Fibroblast of skin of back (primary cell): ENCODE measurements at places on chromosomes 13 and 19.

DNA sequence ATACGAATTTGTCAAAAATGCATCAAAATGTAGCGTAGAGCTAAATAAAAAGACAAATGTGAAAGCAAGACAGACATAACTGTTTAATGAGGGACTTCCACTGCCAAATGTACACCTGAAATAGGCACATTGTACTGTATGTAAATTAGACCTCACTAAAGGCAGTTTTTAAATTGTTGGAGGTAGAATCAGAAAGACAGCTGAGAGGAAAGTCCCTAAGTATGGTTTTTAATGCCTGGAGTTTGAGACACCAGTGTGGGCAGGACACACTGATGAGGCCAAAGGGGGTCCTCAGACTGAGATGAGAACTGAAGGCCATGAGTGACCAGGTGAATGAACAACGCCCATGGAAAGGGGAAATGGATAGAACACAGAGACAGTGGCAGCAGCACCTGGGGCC is 22.9 kb downstream of the MED26 start:
- DNase-seq: no peak

DNA sequence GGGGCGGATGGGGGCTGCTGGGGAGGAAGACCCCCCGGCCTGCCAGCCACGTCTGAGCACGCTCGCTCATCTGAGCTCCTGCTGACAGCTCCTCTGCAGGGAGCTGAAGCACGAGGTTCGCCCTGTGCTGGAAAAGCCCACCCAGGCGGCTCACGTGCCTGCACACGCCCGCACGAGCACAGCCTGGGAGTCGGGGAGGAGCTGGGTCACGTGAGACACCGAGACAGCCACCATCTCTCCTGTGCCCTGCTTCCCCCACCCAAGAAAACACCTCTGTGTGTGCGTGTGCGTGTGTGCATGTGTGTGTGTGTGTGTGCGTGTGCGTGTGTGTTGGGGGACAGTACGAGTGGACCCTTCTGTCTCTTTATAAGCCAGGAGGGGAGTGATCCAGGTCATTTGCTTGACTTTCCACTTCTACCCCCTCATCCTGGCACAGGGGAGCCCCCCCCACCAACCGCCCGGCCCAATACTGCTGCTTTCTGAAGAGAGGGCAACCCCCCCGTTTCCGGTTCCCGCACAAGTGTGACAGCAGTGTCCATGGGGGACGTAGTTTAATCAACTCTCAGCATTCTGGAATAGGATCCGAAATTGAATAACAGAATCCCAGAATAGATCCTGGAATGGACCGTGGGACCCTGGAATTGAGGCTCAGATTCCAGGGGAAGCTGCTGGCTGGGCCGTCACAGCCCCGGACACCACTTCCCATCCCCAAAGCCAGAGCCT is 42.5 kb downstream of the CELF5 start:
- no peak for DNase-seq

DNA sequence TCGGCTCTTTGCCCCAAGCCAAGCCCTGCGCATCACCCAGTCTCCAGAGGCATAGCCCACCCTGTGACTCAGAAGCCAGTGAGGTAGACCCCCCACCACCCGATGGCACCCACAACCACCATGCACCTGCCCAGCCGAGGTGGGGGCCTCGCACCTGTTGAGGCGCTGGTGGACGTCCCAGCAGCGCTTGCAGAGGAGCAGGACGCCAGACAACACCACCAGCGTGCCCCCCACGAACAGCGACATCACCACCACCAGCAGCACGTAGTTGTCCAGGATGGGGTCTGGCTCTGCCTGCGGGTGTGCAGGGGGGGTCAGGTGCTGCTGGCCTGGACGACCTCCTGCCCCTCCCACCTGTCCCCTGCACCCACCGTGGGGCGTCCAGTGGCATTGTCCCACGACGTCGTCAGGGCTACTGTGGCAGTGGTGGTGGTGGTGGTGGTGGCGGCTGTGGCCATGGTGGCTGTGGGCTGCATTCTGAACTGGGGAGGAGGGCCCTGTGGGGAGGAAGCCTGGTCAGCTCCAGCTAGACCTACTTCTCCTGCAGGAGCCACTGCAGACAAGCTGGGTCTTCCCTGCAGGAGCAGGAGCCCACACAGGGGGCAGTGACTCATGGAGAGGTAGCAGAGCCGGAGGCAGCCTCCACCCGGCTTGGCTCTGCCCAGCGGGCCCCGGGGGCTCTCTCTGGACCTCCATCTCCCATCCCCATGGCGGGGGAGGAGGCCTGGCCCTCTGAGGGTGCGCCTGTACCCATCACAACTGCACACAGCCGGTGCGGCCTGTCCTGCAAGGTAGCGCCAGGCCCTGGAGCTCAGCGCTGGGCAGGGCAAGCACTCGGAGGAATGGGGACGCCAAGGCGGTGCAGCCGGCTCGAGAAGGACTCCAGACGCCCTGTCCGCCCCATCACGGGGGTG is 1.9 kb downstream of the CBARP start:
- peak; percentile 58 for DNase-seq

- no peak for DNase-seq
These were observed 111.1 kb downstream of the COL4A1 start for GRCh38 chr13:110195547-110196485.

- no peak for DNase-seq
These were observed 104.7 kb upstream of the MBNL2 start for GRCh38 chr13:97117388-97117910.

- DNase-seq: no peak
These were observed 170.6 kb downstream of the TEX29 start for GRCh38 chr13:111491021-111491420.

- DNase-seq: no peak
These were observed 6.8 kb upstream of the MRPS31 start for GRCh38 chr13:40777809-40778175.

DNA sequence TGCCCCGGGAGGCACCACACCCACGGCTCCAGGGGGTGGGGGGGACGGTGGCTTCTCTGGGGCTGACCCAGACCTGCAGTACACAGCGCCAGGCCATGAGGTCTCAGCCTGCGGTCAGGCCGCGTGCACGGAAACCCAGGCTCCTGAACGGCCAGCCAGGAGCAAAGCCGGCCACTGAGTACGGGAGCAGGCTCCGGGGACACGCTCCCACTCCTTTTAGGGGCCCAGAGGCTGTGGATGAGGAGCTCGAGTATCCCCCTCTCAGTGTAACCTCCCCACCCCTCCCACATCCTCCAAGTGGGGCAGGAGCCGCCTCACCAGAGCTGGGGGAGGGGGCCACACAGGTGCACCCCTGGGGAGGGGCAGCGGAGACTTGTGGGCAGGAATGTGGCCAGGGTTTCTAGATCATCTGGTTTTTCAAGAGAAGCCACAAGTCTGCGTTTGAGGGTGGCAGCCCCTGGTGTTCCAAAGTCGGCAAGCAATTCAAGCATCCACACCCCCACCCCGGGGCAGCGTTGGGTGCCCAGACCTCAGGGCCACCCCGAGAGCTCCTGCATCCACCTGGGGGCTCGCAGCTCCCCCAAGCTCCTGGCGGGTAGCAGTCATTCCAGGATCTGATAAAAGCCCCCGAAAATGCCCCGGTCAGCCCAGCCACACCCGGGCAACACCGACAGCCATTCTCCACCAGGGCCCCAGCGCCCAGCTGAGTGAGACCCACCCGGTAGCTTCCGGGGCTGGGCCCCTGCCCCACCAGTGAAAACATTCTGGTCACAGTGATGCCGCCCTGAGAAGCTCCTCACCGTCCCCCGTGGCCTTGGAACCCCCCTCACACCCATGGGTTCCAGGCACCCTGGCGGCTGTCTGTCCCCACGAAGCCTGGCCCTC is 6.1 kb downstream of the SBNO2 start:
- no peak for DNase-seq

DNA sequence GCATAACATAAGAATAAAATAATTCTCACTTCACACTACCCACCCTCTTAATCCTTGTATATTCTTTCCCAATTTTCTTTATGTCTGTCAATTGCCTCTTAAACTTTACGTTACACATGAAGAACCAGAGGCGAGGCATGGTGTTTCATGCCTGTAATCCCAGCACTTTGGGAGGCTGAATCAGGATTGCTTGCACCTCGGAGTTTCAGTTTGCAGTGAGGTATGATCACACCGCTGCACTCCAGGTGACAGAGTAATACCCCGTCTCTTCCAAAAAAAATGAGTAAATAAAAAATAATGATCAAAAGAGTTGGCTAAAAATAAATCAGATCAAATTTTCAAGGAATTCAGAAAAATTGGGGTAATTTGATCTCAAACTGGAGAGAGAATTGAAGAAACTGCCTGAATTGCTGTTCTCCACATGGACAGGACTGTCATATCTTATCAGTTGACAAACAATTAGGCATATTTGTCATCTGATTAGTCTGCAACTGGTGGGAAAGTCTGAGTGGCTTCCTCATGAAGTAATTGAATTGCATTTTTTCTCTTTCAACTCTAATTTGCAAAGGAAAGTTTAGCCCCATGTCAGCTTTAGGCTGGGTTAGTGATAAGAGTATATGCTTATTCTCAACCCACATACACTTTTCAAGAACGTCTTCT is 302.9 kb downstream of the ITGBL1 start:
- peak; percentile 11 for DNase-seq

- DNase-seq: no peak
These were observed 40.2 kb upstream of the TEX29 start for GRCh38 chr13:111280226-111280625.

GRCh38 chr13:99434258-99434788 is 66.9 kb upstream of the TM9SF2 start:
- DNase-seq: no peak

- DNase-seq: peak; percentile 78
These were observed 39.5 kb upstream of the TEX29 start for GRCh38 chr13:111280681-111281585.

- DNase-seq: peak; percentile 87
These were observed 29.4 kb upstream of the NDFIP2 start for GRCh38 chr13:79451500-79451962.

DNA sequence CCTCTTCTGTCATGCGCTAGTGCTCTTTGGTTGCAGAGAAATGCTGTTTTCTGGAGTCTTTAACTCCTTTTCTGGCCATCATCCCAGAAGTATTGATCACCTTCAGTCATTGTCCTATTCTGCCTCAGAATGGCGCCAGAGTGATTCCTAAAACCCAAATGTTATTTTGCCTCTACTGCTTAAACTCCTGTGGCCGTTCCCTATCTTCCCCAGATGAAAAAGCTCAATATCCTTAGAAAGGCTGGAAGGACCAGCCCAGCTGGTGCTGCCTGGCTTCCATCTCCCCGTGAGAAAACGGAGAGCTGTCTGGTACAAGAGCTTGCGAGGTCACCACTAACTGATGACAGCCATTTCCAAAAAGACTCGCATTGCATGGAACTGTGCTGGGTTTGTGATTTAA is 179.1 kb downstream of the RBM26 start:
- no peak for DNase-seq

DNA sequence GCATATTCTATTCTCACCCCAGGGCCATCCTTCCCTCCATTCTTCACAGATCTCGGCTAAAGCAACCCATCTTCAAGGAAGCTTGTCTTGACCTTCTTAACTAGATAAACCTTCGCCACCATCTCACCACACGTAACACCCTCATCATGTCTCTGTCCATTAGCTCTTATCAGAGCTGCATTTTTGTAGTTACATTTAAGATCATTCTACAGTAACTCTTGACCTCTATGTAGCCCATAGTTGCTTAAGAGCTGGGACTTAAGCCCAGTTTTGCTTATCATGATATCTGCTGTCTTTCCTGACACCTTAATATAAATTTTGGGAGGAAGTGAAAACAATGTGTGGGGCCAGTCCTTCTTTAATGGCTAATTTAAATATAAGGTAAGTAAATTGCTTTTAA is 345.1 kb downstream of the MTUS2 start:
- DNase-seq: no peak

- DNase-seq: no peak
These were observed 57.5 kb downstream of the RAP2A start for GRCh38 chr13:97491452-97491851.

GRCh38 chr13:114249077-114249476 is 14.4 kb downstream of the CDC16 start:
- no peak for DNase-seq

DNA sequence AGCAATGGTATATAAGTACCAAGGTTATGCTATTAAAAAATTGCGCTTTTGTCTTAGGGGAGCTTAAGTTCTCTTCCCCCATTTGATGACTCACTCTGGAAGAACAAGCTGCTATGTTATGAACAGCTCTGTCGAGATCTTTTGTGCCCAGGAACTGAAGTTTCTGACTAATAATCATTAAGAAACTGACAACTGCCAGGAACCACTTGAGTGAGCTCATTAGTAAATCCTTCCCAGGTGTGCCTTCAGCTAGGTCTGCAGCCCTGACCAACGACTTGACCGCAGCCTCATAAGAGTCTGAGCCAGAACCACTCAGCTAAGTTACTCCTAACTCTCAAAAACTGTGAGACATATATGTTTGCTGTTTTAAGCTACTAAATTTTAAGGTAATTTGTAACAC is 147.8 kb downstream of the SLITRK6 start:
- DNase-seq: no peak

- no peak for DNase-seq
These were observed 2.7 kb downstream of the RGCC start for GRCh38 chr13:41460074-41460465.

DNA sequence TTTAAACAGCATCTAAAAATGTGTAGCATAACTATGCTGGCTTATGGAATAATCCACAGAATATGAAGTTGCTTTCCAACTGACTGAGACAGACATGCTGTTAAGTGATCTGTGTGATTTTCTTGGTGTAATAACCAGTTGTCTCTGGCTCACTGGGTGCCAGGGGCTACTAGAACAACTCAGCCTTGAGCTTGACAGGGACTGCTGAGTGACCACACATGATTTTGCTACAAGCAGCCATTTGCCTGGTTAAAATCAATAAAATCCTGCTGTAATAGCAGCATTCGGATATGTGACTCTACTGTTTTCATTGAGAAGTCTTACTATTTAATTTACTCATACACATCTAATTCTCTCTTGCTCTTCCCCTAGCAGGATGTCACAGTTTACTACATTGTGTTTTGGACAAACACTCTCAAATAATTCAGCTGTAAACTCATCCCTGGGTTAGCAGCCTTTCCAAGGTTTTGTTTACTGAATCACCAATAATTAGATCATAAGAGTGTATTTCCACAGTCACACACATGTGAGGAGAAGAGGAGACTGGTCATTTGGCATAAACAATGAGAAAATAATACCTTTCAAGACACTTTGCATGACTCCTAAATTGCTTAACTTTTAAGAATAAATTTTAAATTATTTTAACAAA is 426.2 kb downstream of the PCDH9 start:
- DNase-seq: no peak
